Non-pigmented ciliary epithelial cell (primary cell): ENCODE measurements at places on chromosomes 5 and 9.

DNA sequence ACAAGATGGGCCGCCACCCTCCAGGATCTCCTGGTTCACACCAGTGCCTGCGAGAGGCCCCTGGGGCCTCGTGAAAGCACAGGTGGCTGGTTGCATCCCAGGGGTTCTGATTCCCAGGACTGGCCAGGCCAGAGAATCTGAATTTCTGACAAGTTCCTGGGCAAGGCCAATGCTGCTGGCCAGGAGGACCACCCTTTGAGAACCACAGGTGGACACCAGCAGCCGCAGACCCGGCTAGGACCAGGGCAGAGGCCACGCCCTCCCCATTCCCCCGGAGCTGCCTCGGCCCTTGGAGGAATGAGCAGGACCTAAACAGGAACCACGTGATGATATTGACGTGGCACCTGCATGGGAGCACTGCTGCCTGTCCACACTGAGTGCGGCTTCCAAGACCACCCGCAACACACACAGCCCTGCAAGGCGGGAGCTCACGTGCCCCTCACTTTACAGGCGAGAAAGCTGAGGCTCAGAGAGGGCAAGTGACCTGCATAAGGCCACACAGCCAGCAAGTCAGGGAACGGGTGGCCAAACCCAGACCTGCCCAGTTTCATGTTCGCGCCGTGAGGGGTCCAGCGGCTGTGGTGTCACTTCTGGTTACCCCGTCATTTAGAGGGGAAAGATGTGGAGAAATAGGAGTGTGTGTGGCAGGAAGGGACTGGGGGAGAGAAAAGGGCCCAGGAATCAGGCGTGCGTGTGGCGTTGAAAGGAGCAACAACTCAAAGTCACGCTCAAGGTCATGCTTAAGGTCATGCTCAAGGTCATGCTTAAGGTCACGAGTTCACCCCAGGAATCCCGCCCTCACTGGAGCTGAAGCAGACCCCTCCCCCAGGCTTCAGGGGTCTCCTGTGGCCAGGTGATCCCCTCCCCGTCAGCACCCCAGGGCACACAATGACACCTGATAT lies 105.9 kb upstream of the IER5L start:
- no peak for DNase-seq

GRCh38 chr5:68447136-68447929 lies 231.8 kb downstream of the PIK3R1 start:
- DNase-seq, result no peak

- DNase-seq, result no peak
These were observed 59.0 kb downstream of the MARCHF11 start for GRCh38 chr5:16120579-16120978.

- no peak for DNase-seq
These were observed 4.5 kb downstream of the TSTD2 start for GRCh38 chr9:97628668-97629067.

DNA sequence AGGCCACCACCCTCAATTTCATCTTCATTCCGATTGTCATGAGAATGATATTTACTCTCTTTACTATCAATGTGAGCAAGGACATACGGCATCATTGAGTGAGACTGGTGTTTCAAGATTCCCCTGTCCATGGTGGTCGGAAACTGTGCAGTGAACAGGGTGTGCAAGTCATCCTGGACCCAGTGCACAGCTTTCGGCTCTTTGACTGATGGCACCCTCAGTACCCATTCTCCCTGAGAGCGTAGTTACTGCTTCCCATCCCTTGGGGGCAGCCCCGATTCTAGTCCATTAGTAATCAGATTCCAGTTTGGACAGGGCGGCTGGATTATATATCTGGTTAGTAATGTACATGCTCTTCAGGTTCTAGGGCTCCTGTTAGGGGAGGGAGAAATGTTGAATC lies 61.7 kb upstream of the SUB1 start:
- no peak for DNase-seq

GRCh38 chr5:39440192-39440957 lies 15.6 kb upstream of the DAB2 start:
- DNase-seq, result no peak

- DNase-seq, result no peak
These were observed 183.9 kb upstream of the DMAC1 start for GRCh38 chr9:7983490-7983889.

DNA sequence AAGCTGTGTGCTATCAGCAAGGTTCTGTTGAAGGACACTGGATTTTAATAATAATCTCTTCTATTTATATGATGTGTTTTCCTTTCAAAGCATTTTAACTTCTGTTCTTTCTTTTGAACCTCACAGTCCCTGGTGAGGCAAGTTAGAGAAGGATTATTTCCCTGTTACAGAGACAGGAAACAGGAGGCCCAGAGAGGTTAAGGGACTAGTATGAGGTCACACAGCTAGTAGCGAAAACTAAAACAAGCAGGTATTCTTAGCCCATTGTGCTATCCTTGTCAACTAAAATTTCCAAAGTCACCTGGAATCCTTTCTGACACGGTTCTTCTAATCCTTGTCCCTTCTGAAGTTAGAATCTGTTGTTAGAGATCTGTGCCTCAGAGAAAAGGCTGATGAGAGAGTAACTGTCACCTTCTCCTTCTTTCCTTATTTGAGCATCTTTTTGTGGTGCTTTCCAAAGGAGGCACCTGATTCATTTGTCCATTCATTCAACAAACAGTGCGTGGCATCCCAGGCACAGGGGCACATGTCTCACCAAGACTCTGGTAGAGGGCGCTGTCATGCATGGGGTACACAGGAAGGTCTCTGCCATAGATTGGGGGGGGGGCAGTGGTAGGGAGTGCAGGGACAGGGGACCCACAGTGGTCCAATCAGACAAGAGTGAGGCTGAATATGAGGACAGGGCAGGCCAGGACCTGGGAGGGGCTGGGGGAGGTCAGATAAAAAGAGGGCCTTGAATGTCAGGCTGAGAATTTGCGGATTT lies 61.5 kb downstream of the CRB2 start:
- DNase-seq, result no peak
